Nephron progenitor cell (in vitro differentiated cells): ENCODE measurements at places on chromosomes 5 and 9.
A peak's percentile ranks its signal among the peaks of the same experiment; 100 is the strongest.

DNA sequence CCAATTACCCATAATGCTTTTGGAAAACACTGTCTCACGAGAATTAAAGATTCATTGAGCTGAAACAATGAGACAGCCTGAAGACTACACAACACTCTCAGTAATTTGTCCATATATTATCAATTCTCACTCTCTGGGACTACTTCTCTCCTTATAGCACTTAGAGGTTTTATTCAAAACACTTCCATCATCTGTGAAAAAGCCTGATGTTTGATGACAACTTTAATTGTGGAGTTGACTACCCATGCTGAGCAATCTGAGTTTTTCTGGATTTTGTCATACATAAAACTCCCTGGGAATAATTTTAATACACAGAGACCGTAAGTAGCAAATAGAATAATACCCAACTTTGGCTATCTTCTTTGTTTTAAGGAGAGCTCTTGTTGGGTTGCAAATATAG, 305.5 kb downstream of the EPB41L4A start:
- no peak for DNase-seq

GRCh38 chr9:114607671-114608524, 3.2 kb upstream of the TMEM268 start:
- DNase-seq = no peak

DNA sequence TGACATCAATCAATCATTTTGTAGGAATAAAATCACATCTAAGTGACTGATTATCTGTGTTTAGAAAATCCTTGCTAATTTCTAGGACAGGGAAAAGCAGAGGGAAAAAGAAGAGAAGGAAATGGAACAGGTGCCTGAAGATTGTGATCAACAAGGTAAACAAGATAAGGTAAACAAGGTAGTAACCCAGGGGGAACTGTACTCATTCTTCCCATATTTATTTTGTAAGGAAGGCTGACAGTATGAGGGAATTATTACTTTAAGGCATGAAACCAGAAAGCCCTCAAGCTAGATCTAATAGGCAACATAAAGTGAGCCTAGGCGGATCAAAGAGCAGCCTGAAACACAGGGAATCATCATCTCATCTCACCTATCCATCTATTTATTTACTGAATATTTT, 231.1 kb downstream of the MLLT3 start:
- DNase-seq = no peak

GRCh38 chr9:81573415-81574321, 115.7 kb downstream of the TLE1 start:
- no peak for DNase-seq

DNA sequence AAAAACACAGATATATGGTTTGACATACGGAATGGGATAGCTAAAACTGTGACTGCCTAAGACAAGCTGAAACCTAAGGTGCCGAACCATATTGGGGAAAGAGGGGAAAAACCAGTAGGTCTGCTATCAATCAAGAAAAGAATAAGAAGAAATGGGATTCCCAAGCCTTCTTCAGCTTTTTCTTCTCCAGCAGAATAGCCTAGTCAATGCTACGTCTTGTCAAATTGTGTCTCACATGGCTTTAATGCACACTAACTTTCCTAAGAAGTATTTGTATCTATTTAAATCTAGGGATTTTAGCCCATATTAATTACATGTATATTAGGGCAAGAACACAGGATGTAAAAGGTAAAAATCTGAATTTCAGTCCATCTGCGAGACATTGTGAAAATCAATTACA, 797 bp upstream of the FBXO38 start:
- no peak for DNase-seq

DNA sequence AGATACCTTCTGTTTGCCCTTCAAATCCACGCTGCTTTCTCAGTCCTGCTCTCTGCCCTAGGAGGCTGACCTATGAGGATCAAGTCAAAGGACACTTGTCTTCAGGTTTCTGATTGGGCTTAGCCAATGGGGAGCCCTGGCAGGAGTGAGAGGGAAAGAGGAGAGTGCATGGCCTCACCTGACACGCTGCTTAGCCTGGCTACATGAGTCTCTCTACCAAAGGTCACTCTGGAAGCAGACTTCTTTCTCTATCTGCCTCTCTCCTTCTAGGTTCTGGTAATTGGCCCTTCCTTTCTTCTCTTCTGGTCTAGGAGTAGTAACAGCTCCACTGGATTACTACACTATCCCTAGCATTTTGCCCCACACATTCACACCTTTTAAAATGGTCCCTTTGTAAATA, 13.1 kb downstream of the ARSB start:
- DNase-seq = no peak

GRCh38 chr5:4980201-4980600, 159.9 kb upstream of the ADAMTS16 start:
- no peak for DNase-seq

GRCh38 chr9:77488439-77489126, 159.5 kb downstream of the GNA14 start:
- no peak for DNase-seq

- DNase-seq = no peak
Measured at GRCh38 chr5:109703829-109704228, 14.1 kb downstream of the MAN2A1 start.

DNA sequence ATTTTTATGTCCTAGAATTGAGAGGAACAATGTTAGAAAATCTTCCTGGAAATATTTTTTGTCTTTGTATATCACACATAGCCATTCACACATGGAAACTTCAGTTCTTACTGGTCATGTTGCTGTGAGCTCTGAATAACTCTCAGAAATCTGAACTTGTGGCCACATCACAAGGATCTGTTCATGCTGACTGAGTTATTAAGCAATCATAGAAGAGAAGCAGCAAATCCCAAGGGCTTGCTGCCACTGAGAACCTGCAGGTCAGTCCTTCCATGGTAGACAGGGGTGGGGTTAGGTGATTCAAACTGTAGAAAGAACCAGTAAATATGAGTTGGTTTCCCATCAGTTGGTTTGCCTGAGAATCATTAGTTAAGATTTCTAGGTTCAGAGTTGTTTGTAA, 27.6 kb downstream of the SGCD start:
- DNase-seq = no peak

DNA sequence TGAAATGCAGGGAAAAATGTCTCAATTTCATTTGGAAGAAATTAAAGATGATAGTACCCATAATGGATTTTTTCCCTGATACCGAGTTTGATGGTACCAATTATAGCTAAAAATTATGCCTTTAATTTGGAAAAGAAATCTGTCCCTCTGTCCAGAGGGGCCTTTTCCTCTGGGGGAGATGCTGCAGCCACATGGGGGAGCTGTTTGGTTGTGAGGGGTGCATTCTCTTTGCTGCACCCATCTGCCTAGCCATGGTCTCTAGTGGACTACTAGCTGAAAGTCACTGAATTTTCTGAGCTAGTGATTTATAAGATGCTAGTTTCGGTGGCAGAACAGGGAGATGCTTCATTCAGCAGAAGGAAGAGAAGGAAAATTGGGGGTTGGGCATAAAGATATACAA, 9.6 kb downstream of the SEC61B start:
- DNase-seq = peak; percentile 23

DNA sequence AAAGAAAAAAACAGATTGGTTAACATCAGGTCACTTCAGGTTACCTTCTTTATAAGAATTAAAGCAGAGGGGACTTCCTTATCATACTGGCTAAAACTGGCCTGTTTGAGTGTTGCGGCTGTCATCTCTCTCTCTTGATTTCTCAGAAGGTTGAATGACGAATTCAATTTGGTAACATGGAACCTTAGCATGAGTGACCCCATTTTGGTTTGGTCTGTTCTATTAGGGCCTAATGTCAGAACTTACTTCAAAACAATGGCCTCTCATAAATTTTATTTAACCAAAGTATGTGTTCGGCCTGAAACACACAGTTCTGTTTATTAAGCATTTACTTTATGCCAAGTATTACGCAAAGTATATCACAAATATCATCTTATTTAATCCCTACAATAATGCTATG, 147.5 kb downstream of the CAAP1 start:
- no peak for DNase-seq

GRCh38 chr5:135481387-135481786, 29.2 kb upstream of the TIFAB start:
- no peak for DNase-seq

DNA sequence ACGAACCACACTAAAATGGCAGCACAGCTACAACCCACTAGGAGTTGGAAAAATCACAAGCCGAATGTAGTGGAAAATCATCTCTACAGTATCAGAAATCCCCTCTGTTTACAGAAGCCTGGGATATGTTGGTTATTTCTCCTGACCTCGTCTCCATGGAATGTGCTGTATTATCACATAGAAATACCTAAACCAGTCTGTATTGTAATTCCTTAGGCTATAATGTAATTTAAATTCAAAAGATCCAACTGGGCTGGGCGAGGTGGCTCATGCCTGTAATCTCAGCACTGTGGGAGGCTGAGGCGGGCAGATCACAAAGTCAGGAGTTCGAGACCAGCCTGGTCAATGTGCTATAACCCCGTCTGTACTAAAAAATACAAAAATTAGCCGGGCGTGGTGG, 244.8 kb upstream of the MPDZ start:
- no peak for DNase-seq

GRCh38 chr5:55437452-55437851, 97.3 kb downstream of the PLPP1 start:
- no peak for DNase-seq

DNA sequence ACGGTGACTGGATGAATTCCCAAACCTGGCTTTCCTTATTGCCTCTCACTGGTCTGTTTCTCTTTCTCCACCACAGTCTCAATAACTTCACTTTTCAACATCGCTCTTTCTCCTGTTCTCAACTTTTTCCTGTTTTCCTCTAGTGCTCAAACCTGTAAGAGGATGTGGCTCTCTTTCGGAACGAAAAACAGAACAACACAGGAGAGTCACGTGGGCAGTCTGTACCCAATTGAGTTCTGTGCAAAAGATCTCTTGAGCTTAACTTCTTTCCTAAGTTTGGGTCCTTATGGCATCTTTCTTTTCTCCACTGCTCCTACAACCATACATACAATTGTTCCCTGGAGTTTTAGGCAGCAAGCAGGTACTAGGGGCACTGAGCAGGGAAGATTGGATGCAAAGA, 8.9 kb downstream of the HAVCR1 start:
- no peak for DNase-seq

GRCh38 chr5:56677690-56678305, 137.6 kb upstream of the MAP3K1 start:
- no peak for DNase-seq

DNA sequence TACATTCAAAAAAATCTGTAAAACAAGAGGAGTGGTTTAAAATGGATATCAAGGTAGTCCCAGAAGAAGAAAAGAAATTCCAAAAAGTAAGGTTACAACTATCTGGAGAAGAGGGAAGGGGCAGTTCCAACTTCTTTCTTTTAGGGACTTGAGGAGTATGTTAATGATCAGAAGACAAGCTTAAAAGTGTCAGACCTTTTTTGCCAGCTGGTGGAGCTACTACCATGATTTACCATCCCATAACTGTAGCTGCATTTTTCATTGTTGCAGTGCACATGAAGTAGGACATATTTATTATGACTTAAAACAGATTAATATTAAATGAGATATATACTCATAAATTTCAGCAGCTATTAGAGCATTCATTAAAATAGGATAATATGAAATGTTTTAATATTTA, 158.5 kb upstream of the RGS7BP start:
- no peak for DNase-seq

GRCh38 chr5:151267491-151268260, 14.7 kb downstream of the GM2A start:
- DNase-seq = no peak

DNA sequence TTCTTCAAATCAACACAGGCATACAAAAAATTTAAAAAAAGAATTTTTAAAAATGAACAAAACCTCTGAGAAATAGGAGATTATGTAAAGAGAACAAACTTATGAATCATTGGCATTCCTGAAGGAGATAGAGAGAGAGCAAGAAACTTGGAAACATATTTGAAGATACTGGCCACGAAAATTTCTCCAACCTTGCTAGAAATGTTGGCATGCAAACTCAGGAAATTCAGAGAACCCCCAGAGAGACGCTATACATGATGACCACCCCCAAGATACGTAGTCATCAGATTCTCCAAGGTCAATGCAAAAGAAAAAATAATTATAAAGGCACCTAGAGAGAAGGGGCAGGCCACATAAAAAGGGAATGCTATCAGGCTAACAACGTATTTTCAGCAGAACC, 472.5 kb downstream of the MTRR start:
- DNase-seq = no peak

- no peak for DNase-seq
Measured at GRCh38 chr5:132220491-132220890, 7.2 kb downstream of the P4HA2 start.

GRCh38 chr5:128432913-128433440, 105.1 kb downstream of the FBN2 start:
- no peak for DNase-seq

DNA sequence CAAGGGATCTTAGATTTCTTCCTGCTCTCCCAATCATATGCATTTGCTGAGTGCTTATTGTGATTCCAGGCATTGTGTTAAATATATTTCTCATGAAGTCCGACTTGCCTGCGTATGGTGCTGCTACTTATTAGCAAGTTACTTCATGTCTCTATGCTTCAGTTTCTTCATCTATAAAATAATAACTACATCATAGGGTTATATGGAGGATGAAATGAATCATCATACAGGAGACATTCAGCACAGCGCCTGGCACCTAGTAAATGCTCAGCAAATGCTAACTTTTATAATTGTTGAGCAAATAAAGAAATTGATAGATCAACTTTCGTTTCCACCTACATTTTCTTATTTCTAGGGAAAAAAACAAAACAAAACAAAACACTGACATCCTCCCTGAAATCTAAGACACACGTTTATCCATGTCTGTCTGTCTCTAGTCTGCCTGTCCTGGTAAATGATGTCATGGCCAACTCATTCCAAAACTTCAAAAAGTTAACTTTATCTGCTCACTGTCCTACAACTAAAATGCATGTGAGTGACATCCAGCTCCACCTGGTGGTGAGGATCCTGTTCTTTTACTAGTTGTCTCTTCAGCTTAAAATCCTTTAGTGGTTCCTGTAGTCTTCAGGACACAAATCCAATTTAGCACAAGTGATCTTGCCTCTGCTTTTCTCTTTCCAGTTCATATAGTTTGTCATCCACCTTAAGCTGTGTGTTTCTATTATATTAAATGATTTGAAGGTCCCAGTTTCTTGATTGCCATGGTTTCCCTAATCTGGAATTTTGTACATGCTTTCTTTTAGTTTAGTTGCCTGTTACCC, 27.7 kb downstream of the PPP3R2 start:
- DNase-seq = peak; percentile 13

DNA sequence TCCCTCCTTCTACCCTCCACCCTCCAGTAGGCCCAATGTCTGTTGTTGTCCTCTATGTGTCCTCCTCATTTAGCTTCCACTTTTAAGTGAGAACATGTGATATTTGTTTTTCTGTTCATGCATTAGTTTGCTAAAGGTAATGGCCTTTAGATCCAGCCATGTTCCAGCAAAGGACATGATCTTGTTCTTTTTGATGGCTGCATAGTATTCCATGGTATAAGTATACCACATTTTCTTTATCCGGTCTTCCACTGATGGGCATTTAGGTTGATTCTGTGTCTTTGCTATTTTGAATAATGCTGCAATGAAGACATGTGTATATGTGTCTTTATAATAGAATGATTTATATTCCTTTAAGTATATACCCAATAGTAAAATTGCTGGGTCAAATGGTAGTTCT, 232.5 kb upstream of the PRR16 start:
- no peak for DNase-seq

GRCh38 chr9:4864234-4864661, 71.5 kb downstream of the RCL1 start:
- no peak for DNase-seq
